ENCODE measurements at places on chromosomes 6 and 20.

- DNase-seq, result peak; percentile 65
Measured at GRCh38 chr6:119347466-119348095, 2.0 kb downstream of the MAN1A1 start.

DNA sequence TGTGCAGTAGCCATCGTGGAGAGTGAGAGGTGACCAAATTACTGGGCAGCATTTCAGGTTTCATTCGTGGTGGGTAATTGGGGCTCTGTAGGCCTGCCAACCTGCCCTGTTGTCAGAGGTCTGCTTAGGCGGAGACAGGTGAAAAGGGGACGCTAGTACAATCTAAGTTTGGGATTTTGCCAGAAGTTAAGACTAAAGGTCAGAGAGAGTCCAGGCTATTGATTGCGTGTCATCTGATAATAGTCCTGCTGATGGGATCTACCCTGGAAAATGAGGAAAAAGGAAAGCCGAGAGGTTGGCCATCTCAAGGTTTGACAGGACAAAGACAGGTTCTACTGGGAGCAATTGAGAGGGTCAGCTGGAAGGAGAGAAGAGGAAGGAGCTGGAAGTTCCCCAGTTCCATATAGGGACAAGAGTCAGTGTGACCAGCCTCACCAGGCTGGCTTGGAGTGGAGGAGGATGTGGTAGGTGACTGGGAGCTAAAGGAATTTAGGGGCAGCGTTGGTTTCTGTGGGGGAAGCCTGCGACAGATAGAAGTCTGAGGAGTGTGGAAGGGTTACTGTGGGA, 10.9 kb downstream of the ARFGEF2 start:
- DNase-seq, result no peak

DNA sequence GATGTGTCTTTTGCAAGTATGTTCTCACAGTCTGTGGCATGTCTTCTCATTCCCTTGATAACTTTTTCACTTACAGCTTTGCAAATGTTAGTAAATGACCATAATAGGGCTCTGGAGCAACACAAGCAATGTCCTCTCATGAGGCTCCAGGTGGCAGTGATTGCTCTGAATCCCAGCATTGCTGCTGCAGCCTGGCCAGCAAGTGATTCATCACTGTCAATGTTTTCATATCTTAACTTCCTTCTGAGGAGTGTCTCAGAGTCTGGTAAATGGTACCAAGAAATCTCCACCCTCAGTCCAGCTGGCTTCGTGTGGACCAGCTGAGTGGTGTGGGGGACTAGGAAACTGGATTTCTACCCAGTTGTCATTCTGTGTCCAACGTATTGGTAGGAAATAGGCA, 139.6 kb downstream of the MYLK4 start:
- no peak for DNase-seq

GRCh38 chr6:87702589-87702945, 534 bp upstream of the AKIRIN2 start:
- DNase-seq, result no peak

DNA sequence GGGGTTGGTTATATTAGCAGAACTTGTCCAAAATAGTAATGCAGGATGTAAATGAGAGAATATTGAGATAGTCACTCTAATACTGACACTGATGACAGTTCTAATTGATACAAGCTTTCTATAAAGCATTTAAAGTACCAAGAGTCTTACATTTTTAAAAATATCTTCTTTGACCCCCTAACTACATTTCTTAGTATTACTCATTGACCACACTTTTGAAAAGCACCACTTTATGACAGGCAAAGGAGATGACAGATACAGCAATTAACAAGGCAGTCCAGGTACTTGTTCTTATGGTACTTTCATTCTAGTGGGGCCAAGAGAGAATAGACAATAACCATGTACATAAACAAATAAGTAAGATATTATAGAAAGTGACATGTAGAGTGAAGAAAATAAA, 139.4 kb upstream of the EYA4 start:
- DNase-seq, result no peak

DNA sequence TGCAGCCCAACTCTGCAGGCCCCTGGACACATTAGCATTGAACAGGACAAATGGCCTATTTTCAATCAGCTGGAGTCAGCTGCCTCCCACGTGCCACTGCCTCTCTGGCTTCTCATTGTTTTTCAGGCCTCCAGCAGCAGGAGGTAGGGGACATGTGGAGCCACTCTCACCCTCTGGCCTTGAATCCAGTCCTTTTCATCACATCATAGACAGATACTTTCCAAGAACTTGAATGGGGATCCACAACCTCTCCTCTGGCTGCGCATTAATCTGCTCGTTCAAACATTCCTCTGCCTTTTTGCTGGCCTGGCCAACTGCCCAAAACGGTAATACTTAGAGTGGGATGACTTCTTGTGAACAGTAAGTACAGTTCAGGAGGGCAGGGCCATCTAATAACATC, 592.3 kb downstream of the PKHD1 start:
- DNase-seq, result no peak

DNA sequence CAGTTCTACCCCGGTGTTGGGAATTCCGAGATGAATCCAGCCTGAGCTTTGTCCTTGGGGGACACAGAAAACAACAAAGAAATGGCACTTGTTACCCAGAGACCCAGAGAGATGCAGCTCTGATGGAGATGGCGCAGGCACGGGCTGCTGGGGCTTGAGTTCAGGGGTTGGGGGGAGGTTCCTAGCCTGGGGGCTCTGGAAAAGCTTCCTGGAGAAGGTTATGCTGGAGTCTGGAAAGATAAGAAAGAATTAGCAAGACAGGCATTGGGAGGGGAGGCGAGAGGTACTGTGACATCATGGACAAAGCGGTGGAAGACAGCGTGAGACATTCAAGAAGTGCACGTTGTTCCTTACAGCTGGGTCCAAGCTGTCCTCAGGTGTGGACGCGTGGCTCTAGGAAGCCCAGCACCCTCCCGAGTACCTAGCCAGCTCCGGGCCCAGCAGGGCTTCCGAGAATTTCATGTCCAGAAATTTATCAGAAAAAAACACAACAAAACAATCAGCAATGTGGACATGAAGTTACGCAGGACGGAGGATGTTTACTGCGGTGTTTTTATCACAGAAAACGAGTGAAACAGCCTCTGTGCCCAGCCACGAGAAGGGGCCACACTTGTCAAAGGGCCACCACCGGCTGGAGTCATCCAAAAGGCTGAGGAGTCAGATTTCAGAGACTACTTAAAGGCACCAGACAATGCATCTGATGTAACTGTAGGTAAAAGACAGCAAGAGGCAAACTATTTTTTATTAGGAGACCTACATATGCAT, 39.5 kb downstream of the C20orf203 start:
- DNase-seq, result no peak

DNA sequence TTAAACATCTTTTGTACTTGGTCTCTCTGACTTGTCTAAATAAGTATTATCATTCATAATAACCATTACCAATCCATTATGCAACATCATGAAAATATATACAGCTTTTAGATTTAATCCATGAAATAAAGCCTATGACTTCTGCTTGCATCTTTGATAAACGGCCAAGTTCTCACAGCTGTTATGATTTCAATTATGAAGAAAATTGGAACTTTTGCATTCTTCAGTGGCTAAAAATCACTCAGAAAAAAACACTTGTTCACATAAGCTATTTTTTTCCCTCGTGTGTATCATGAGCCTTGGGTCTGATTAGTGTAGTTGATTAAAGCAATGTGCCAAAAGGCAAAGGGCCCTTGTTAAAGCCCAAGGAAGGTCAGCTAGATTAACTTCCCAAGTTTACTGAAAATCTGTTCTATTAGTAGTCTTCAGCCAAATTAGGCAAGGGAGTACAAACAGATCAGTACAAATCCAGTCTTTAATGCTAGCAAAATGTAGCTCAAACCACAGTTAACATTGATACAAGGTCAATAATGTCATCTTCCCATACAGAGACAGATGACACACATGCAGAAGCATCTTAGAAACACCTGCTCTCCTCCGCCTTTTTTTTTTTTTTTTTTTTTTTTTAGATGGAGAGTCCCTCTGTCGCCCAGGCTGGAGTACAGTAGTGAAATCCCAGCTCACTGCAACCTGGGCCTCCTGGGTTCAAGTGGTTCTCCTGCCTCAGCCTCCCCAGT, 69.9 kb downstream of the SGK1 start:
- no peak for DNase-seq

GRCh38 chr20:46545077-46545826, 5.2 kb downstream of the OCSTAMP start:
- no peak for DNase-seq

DNA sequence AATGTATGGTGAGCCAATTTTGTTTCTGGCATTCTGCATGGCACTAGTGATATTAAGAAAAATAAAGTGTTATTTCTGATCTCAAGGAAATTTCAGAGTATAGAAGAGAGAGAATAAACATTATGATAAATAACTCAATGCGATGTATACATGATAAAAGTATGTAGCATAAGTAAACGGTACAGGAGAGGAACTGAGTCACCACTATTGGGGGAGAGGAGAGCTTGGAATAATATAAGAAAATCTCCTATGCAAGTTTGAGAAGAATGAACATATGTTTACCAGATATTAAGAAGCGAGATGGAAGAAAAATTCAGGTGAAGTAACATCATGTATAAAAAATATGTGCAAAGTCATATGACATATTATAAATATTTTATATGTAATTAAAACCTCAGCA, 1230.3 kb upstream of the CITED2 start:
- no peak for DNase-seq

DNA sequence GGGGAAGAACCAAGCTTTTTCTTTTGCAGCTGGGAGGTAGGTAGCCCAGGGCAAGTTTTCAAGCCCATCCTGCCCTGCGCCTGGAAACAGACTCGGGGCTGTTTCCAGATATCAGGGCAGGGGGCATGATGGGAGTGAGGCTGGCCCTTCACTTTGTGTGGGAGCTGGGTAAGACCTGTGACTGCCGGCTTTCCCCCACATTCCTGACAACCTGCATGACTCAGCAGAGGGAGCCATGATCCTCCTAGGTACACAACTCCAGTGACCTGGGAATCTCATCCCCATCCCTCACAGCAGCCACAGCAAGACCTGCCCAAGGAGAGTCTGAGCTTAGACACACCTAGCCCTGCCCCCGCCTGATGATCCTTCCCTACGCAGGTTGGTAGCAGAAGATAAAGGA, 280.8 kb downstream of the SOX4 start:
- no peak for DNase-seq

DNA sequence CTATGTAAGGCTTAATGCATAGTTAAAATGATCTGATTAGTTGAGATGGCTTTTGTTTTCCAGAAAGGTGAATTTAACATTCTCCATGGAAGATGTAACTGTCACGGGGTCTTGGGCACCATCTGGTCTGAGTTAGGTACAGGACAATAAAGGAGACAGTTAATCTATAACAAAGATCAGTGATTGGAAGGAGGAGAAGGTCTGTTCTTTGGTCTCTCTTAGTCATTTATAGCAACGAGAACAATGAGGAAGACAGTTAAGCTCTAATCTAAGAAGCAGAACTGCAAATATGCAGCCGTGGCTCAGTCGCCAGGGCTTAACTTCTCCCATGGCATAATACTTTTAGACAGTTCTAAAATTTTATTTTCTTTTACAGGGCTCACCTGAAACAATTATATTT, 405.5 kb upstream of the SULF2 start:
- no peak for DNase-seq

- no peak for DNase-seq
Measured at GRCh38 chr6:143457563-143458359, 7.2 kb downstream of the PEX3 start.

DNA sequence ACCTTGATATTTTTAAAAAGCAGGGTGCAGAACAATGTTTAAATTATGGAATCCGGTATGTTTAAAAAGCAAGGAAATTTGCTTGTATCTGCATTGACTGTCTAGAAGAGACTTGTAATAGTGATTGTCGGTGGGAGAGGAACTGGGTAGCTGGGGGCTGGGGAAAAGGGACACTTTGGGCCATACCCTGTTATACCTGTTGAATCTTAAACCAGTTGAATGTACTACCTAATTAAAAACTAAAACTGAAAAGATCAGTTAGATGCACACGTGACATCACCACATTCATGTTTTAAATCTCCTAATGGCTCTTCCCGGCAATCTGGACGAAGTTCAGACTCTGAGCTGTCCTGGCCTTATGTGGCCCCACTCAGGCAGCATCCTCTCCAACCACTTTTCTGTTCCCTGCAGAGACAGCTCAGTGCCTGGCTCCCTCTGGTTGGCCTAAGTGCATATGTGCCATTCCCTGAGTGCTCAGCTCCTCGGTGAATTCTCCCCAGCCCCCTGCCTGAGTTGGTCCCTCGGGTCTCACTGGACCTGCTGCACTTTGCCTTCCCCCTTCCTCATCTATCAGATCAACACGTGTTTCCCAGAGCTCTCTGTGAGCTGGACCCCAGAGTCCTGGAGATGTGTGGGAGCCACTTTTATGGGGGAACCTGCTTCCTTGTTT, 36.3 kb downstream of the SLC52A3 start:
- DNase-seq, result no peak

- DNase-seq, result no peak
Measured at GRCh38 chr6:74899416-74899815, 306.4 kb downstream of the COL12A1 start.

DNA sequence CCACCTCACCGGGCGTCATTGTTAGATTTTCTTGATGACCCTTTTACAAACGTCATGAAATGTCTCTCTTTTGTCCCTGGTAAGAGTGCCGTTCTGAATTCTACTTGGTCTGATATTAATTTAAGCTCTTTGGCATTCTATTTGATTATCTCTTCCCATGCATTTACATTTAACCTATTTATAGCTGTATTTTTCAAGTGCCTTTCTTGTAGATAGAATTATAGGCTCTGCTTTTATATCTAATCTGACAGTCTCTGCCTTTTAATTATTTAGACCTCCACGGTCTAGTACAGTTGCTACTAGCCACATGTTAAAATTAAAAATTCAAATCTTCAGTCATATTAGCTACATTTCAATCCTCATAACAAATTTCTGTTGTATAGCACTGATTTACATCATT, 12.6 kb downstream of the RAB22A start:
- no peak for DNase-seq

DNA sequence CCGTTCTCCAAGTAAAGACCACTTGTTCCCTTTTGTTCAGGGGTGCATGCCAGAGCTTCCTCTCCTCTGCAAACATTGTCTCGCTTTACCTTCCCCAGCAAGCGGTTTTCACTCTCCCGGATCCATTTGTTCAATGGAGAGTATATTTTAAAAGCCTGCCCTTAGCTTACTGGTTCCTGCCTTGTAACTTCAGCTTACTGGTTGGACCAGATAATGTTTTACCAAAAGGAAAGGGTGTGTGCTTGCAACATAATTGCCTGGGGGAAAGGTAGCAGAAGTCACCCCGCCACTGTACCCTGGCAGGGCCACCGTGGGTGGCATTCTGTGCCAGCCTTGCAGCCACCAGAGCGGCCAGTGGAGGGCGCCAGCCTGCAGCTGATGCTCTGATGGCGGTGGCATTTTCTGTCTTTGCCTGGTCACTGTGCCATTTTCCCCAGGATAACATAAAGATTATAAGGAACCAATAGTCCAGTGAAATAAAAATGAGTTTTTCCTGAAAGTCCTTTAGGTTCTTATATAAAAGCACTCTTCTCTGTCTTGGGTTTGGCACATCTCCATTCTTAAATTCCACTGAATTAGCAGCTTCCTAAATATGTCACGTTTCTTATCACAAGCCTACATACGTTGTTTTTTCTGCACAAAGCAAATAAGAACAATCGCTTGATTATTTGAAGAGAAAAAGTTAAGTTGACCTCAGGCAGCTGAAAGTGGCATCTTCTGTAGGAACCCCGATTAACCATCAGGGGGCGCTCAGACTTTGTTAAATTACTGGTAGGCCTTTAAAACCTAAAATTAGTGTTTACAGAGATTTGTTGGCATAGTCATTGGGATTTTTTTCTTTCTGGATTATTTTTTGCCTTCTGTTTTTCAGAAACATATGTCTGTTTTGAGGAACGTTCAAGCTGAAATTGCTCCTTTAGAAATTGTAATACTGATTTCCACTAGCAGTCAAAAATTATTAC, 67.4 kb upstream of the XRN2 start:
- DNase-seq, result peak; percentile 73

- DNase-seq, result no peak
Measured at GRCh38 chr20:20630551-20630950, 81.9 kb downstream of the RALGAPA2 start.

All from NAMALWA (cell line).